ENCODE measurements at places on chromosomes 2 and 18. TPM values are rescaled to one million over a fixed set of nuclear protein-coding genes. Genes with fewer than 3 reads are reported as not detected.

The SLC40A1 gene
- total RNA-seq, result 3.4 TPM

The ZNF385B gene
- not detected for total RNA-seq

The RESP18 gene
- total RNA-seq, result not detected

The FBXO36 gene
- 1.0 TPM for total RNA-seq

The RUFY4 gene
- total RNA-seq, result not detected

Data from A549 treated with CpdA at 1 μM for 4 hours (cell line).